ENCODE measurements at places on chromosomes 3 and 15. TPM values are rescaled to one million over a fixed set of nuclear protein-coding genes. Genes with fewer than 3 reads are reported as not detected.

DNA sequence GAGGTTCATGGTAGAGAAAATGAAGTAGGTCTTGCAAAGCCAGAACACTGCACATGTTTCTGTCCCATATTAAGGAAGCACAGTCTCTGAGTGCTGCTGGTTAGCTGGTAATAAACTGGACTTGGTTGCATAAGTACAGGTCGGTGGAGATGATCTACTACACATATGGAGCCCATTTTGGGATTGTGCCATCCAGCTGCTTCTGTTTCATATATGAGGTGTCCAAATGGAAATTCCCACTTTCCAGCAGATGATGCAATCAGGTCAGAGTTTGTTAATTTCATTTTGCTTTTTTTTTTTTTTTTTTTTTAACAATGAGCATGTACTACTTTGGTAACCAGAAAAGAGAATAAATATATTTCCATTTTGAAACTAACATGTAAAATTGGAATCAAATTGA lies 122.6 kb downstream of the SATB1 start:
- no peak for DNase-seq

- no peak for DNase-seq
Observed at GRCh38 chr3:72855001-72855400, 6.8 kb upstream of the SHQ1 start.

The ACAN gene
- total RNA-seq, result 0.05 TPM

DNA sequence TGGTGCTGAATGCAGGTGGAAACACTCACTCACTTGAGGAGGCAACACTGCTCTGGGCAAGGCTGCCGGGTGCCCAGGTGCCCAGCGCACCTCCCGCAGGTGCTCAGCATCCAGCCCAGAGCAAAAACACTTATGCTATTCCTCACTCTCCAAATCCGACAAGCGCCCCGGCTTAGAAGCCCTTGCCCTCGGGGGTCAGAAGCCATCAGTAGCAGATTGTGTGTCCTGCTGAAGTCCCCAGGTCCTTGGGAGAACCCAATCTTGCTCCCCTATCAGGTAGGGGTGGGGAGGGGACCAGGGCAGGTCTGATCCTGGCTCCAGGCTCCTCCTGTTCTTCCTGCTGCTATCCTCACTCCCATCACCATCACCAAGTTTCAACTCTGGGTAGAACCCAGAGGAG lies 46.7 kb downstream of the TLE3 start:
- no peak for DNase-seq

The TM2D3 gene
- total RNA-seq, result 58.6 TPM

The TBC1D21 gene
- not detected for total RNA-seq
